RWPE1 (cell line): ENCODE measurements at places on chromosomes 2 and 18.

GRCh38 chr2:238290091-238290509, 1.7 kb upstream of the PER2 start:
- peak; percentile 93 for DNase-seq

DNA sequence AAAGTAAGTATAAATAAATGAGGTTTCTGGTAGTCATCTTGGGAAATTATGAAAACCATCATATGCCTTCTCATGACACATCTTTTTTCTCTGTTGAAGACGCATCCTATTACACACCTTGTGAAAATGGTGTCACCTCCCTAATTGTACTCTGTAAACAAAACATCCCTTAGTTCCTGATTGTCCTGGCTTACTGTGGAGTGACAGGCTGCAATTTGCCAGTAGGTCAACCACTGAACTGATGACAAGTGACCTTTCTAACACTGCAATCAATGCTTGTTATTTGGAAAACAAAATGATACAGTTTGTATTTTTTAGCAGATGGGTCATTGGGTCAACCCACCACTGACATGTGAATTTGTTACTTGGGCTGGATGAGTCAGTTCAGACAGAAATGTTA, 219.5 kb downstream of the PTPRM start:
- DNase-seq = no peak

DNA sequence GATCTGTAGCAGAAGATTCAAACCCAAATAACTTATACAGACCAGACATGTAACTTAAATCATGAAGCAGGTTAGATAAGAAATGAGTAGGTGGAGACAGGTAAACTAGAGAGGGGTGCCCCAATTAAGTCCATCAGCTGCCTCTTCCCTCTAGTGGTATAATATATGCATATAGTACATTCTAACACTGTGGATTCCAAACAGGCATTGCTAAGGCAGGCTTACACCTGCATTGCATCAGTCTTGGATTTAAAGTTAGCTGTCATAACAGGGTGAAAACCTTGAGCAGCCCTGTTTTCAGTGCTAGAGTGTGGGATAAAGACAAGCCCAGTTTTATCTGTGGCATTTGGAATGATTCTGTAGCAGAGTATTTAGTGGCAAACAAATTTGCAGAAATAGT, 63.4 kb downstream of the NYAP2 start:
- DNase-seq = no peak

- no peak for DNase-seq
Observed at GRCh38 chr2:24818721-24819167, 25.5 kb downstream of the CENPO start.

DNA sequence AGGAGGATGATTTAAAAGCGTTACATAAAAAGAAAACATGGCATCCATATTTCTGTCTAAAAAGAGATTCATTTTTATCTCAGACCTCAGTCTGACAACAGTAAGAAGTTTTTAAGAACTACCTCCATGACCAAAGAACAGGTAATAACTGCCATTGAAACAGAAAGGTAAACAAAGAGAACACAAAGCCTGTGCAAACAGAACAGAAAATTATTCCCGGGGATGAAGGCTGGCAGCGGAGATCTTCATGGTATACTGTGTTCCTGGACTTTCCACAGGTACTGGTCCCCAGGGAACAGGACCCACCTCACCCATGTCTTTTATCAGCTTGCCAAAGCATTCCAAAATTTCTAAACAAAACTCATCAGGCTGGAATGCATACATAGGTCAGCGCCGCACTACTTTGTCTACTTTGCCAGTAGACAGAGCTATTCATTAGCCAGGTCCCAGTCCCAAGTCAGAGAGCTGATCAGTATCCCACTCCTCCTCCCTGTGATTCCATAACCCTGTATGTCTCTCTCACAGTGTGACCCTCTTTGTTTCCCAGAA, 277.3 kb downstream of the MBD2 start:
- DNase-seq = no peak

GRCh38 chr2:17245906-17246305, 272.3 kb downstream of the RAD51AP2 start:
- no peak for DNase-seq

GRCh38 chr2:105789745-105790460, 45.2 kb downstream of the NCK2 start:
- DNase-seq = peak; percentile 73

DNA sequence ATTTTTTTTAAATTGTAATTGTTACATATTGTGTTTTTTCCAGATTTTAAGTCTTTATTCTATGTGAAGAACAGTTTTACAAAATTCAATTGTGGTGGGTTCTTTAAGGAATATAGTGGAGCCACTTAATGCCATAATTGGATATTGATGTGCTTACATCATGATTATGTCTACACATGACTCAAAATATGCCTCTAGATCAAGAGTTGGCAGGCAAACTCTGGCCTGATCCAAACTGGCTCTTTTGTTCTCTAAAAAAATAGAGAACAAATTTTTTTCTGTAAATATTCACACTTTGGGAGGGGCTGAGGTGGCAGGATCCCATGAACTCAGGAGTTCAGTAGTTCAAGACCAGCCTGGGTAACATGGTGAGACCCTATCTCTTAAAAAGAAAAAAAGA, 8.3 kb downstream of the EHBP1 start:
- no peak for DNase-seq

DNA sequence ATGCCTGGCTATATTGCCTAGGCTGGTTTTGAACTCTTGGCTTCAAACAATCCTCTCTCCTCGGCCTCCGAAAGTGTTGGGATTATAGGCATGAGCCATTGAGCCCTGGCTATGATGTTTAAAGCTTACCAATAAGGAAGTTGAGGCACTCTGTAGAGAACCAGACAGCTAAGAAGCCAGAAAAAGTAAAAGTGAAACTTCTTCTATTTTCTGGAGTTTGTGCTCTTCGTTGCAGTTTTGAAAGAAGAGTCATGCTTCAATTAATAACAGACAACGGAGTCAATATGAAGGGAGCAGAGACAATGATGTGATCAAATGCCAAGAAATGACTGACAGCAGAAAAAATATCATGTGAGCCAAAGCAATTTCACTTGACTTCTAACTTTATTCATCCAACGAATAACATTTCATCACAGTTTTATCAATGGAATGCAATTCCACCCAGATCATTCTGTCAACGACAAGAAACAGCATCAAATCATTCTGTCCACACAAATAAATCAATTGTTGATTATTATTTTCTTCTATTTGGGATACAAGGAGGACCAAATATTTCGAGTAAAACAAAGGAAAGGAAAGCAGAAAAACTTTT, 175.5 kb upstream of the CELF4 start:
- DNase-seq = no peak

DNA sequence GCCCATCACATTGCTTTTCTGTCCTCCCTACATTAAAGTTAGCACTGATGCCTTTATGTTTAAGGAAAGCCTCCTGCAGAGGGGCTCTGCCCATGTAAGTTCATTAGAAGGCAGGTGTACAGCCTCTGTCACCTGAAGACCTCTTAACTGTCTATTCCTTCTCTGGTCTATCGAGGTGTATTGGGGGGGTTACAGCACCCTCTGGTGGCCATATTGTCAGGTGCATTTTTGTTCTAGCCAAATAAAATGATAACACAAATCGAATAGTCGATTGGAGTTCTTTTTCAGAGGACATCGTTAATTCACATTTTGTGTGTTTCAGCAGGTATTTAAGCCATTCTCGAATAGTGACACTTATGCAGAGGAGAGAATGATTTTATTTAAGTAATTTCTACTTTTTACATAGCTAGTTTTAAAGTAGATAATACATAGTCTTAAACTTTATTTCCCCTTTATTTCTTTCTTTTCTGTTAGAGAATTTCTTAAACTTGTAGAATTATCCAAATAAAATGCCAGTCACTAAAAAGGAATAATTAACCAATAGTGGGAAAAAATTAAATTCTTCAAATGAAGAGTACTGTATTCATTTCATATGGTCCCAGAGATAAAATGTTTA, 136.8 kb downstream of the NEDD4L start:
- peak; percentile 53 for DNase-seq

- no peak for DNase-seq
Observed at GRCh38 chr2:168978461-168978861, 52.7 kb downstream of the ABCB11 start.

- DNase-seq = no peak
Observed at GRCh38 chr2:147096671-147097070, 748.2 kb upstream of the ACVR2A start.

DNA sequence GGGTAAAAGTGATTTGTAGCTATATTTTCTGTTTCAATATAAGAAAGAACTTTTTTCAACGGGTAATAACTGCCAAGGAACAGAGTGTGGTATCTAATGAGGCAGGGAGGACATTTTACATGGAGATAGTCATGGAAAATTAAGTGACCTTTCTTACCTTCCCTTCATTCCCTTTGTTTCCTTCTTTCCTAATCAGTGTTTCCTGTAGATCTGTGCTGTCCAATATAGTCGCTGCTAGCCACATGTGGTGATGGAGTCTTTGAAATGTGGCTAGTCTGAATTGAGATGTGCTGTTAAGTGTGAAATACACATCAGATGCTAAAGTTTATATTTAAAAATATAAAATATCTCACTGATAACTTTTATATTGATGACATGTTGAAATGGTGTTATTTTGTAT, 81.8 kb downstream of the BABAM2 start:
- DNase-seq = no peak

GRCh38 chr2:101947374-101947773, 44.4 kb upstream of the IL1R2 start:
- no peak for DNase-seq

GRCh38 chr2:158543957-158544356, 87.2 kb downstream of the PKP4 start:
- no peak for DNase-seq

DNA sequence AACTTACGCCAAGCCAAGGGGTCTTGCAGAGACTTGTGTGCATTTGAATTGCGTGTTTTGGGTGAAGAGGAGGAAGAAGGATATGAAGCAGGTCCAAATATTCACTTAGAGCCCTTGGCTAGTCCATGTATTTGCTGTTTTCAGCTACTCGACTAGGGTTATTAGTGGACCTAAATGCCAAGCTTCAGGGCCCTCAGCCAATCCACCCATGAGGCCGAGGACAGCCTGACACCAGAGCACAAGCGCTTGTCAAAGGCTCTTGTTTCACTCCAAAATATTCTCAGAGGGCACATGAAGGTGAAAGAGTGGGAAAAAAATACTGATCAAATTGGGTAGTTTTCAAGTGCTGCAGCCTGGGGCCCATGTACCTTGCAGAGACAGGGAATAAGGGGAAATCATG, 174.8 kb upstream of the ACAA2 start:
- no peak for DNase-seq

- DNase-seq = no peak
Observed at GRCh38 chr18:7011142-7011541, 106.5 kb downstream of the LAMA1 start.

DNA sequence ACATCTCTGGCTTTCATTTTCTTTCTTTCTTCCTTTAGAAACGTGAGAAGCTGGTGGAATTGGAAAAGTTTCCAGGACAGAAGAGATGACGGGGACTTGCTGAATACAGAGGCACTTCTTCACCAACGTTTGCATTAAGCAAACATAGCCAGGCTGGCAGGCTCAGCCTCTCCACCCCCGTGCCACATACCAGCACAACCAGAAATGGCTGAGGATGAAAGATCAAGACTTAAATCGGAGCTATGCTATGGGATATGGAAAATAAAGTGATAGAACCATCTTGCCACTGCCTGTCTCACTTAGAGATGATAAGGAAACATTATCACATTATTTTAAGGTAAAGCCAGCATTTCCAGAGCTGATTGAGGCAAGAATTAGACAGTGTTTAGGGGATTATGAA, 483.3 kb downstream of the BCL11A start:
- DNase-seq = no peak

DNA sequence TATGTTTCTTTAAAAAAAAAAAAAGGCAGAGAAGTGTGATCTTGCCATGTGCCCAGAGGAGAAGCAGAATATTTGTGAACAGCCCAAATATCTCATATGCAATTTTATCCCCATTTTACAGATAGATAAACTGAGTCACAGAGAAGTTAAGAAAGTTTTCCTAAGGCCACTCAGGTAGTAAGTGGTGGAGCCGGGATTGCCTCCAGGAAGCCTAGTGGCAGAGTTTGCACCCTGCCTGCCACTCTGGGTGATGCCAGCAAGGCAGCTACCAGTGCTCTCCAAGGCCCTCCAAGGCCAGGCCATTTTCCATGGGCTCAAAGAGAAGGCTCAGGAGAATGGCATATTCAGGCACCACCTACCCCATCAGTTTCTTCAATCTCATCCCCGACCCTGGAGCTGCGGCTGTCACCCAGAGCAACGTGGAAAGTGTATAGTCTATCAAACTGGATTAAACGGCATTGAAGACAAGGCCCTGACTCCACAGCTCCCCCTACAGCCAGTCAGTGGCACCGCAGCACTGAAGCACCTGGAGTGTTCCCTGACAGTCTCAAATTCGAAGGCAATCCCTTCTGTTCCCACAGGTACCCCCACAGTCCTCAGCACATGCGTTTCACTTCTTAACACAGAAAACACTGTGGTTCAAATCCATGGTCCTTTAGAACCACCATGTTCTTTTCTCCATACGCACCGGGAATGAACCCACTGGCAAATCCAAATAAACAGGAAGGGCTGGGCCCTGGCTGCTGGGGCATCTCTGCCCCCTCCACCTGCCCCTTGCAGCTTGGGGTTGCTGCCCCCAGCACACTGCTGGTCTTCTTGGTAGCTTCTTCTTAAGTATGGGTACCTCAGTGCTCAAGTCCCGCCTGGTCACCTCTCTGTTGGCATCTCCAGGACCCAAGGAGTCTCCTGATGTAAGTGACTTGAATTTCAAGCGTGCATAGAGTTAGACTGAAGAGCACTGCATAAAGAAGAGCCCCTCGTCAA, 175.3 kb downstream of the INHBB start:
- DNase-seq = peak; percentile 24

DNA sequence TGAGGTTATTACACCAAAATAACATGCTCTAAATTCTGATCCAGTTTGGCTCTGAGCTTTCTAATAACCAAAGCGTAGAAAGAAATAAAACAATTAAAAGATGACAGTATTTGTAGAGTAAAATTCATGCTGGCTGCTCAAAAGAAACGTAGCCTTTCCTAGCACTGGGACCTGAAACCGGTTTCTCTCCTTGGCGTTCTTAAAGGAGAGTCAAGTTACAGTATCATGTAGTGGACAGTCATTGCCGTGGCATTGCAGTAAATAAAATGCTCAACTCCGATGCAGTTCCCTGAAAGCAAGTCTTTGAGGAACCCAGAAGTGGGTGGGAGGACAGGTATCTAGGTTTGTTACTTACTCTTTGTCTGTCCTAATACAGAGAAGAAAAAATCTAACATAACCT, 52.7 kb upstream of the ITM2C start:
- DNase-seq = no peak
